ENCODE measurements at places on chromosomes 11 and 22. TPM values are rescaled to one million over a fixed set of nuclear protein-coding genes. Genes with fewer than 3 reads are reported as not detected.

DNA sequence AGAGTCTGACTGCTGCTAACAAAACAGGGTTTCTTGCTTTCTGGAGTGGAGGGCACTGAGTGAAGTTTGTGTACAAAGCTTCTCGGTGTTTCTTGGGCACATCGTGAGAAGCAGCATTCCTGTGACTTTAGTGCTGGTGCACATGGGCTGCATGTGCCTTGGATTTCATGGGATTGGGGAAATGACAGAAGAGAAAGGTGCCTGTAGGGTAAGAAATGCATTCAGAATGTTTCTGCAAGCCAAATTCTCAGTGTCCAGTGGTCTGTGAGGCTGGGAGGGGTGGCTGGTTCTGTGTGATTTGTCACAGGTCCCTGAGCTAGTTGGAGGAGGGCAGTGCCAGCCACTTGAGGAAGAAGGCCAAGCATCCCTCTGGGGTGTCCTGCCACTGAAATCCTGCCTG lies 404.2 kb upstream of the NARS2 start:
- no peaks in the 10 kb centered on the region for H3K4me1 ChIP-seq
- no peak overlapping the region for H3K4me3 ChIP-seq
- no peak overlapping the region for H3K27ac ChIP-seq
- no peak for DNase-seq
- no peaks in the 10 kb centered on the region for H3K27me3 ChIP-seq

GRCh38 chr11:5684036-5684645 lies 733 bp downstream of the TRIM5 start:
- no peaks in the 10 kb centered on the region for H3K36me3 ChIP-seq
- H3K27me3 ChIP-seq, result no peaks in the 10 kb centered on the region
- peak overlapping the region; percentile 93 for H3K27ac ChIP-seq
- DNase-seq, result no peak
- H3K4me1 ChIP-seq, result peaks cover 21% of the 10 kb centered on the region

GRCh38 chr22:35812600-35812999 lies 94.9 kb downstream of the APOL5 start:
- no peak for DNase-seq
- H3K27ac ChIP-seq, result no peak overlapping the region
- no peaks in the 10 kb centered on the region for H3K27me3 ChIP-seq
- peaks cover 18% of the 10 kb centered on the region for H3K36me3 ChIP-seq
- peaks cover 4% of the 10 kb centered on the region for H3K4me1 ChIP-seq

- peak overlapping the region; percentile 40 for H3K4me3 ChIP-seq
- H3K4me1 ChIP-seq, result no peaks in the 10 kb centered on the region
- peak; percentile 20 for DNase-seq
Observed at GRCh38 chr11:11620921-11621572, 758 bp downstream of the GALNT18 start.

DNA sequence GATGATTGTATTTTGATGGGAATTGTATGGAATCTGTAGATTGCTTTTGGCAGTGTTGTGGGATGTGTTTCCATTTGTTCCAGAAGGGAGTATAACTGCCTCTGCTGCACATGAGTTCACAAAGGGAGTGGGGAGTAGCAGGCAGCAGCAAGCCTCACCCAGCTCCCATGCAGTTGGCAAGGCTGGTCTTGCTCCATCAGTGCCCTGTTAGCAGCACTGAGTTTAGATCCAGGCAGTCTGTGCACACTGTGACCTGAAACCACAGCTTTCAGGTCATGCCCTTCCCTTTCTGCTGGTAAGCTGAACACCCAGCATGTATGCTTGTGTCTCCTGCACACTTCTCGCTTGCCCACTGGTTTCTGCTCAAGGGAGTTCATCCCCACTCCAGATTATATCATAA lies 3.7 kb upstream of the NUCB2 start:
- no peak overlapping the region for H3K27ac ChIP-seq
- H3K27me3 ChIP-seq, result no peaks in the 10 kb centered on the region
- DNase-seq, result no peak
- peaks cover 12% of the 10 kb centered on the region for H3K4me1 ChIP-seq
- H3K4me3 ChIP-seq, result no peak overlapping the region

- peak overlapping the region; percentile 93 for H3K27ac ChIP-seq
- H3K4me3 ChIP-seq, result peak overlapping the region; percentile 93
- H3K36me3 ChIP-seq, result no peaks in the 10 kb centered on the region
- H3K4me1 ChIP-seq, result peaks cover 27% of the 10 kb centered on the region
- DNase-seq, result peak; percentile 58
Observed at GRCh38 chr11:44950031-44950624, 555 bp downstream of the TP53I11 start.

DNA sequence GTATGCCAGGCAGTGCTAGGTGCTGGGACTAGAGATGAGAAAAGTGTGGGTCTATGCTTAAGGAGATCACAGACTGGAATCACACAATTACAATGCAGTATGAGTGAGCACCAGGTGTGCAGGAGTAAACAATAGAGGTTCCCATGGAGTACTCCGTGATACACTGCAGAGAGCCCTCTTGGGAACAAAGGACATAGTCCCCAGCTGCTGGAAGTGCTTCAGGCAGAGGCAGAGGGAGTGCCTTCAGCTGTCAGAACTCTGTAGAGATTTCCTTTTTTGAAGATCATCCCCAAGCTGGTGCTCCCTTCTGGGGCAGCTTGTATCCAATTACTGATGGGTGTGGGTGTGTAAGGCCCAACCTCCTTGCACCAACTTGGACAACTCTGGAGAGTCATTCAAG lies 143.5 kb upstream of the PLET1 start:
- no peaks in the 10 kb centered on the region for H3K27me3 ChIP-seq
- no peak for DNase-seq
- H3K36me3 ChIP-seq, result no peaks in the 10 kb centered on the region
- H3K4me3 ChIP-seq, result no peak overlapping the region
- H3K4me1 ChIP-seq, result no peaks in the 10 kb centered on the region
- H3K27ac ChIP-seq, result no peak overlapping the region

DNA sequence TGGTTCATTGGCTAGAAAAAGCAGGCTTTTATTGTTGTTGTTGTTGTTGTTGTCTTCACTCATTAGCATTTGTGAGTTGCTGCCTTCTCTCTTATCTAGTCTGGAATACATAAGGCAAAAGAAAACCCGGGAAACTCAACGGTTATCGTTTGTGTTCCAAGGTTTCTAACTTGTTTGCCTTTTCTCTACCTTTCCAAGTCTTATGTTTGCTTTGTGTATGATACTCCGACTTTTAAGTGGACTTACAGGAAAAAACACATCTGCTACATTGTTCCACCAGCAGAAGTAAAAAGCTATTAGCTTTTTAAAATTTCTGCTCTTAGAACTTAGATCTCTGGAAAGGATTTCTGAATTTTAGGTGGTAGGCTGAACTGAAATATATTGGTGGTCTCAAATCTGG lies 27.0 kb upstream of the HIKESHI start:
- no peaks in the 10 kb centered on the region for H3K4me1 ChIP-seq
- H3K4me3 ChIP-seq, result no peak overlapping the region
- peaks cover 20% of the 10 kb centered on the region for H3K36me3 ChIP-seq
- H3K27ac ChIP-seq, result no peak overlapping the region
- no peaks in the 10 kb centered on the region for H3K27me3 ChIP-seq

GRCh38 chr11:3995307-3995706 lies 99.3 kb upstream of the RRM1 start:
- no peak overlapping the region for H3K27ac ChIP-seq
- no peak overlapping the region for H3K4me3 ChIP-seq
- DNase-seq, result no peak
- H3K27me3 ChIP-seq, result no peaks in the 10 kb centered on the region
- H3K4me1 ChIP-seq, result no peaks in the 10 kb centered on the region
- H3K36me3 ChIP-seq, result no peaks in the 10 kb centered on the region

GRCh38 chr11:14902650-14903350 lies 10.8 kb upstream of the CYP2R1 start:
- no peaks in the 10 kb centered on the region for H3K27me3 ChIP-seq
- H3K27ac ChIP-seq, result no peak overlapping the region
- peaks cover 17% of the 10 kb centered on the region for H3K4me1 ChIP-seq
- no peak for DNase-seq

DNA sequence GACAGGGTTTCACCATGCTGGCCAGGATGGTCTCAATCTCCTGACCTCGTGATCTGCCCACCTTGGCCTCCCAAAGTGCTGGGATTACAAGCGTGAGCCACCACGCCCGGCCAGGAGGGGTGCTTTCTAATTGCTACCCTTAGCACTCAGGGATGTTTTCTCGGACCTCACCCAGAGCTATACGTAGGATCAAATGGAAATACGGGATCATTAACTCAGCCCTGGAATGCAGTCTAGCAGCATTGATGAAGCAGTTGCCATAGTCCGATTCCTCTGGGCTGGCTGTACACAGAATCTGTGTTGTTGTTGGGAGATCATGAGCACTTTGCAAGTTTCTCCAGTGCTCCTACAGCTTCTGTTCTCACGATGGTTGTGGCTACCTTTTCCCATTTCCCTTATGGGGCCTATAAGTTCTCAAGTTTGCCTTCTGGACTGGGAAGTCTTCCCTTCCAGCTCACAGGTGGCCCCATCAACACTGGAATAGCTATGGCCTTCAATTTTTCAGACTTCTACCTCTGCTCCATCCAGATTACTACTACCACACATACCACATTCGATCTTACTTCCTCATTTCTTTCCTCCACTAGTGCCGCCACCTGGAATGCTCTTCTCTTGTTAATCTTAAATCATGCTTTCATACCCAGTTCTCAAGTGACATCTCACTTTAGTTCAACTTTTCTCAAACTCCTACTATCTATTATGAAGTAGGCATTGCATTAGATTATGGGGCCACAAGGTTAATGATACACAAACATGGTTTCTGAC lies 16.1 kb upstream of the PCF11 start:
- H3K4me1 ChIP-seq, result no peaks in the 10 kb centered on the region
- no peak overlapping the region for H3K27ac ChIP-seq
- no peaks in the 10 kb centered on the region for H3K27me3 ChIP-seq
- no peak for DNase-seq
- no peaks in the 10 kb centered on the region for H3K36me3 ChIP-seq
- no peak overlapping the region for H3K4me3 ChIP-seq

GRCh38 chr11:13784855-13785254 lies 116.4 kb downstream of the FAR1 start:
- H3K36me3 ChIP-seq, result no peaks in the 10 kb centered on the region
- H3K27ac ChIP-seq, result no peak overlapping the region
- H3K4me1 ChIP-seq, result no peaks in the 10 kb centered on the region
- peaks cover 2% of the 10 kb centered on the region for H3K27me3 ChIP-seq
- H3K4me3 ChIP-seq, result no peak overlapping the region

DNA sequence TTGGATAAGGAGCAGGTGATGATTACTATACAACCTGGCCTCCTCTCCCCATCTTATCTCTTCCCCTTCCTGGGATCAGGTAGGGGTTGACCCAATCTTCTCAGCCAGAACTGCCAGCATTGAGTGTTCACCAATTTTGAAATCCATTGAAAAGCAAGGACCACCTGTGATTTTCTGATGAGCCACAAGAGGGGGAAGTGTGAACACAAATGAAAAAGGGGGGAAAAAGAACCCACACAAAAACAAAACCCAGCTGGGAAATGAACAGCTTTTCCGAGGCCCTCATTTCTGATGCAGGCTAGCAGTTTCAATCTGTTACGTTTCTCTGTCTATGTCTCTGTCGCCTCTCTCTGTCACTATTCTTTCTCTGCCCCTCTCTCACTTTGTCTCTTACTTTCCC lies 161.9 kb downstream of the INSC start:
- no peak overlapping the region for H3K27ac ChIP-seq
- H3K27me3 ChIP-seq, result no peaks in the 10 kb centered on the region
- DNase-seq, result no peak

The OR2AG1 gene
- total RNA-seq, result not detected

The BUD13 gene
- 21.9 TPM for total RNA-seq

The OR51B5 gene
- not detected for total RNA-seq

The KRTAP5-1 gene
- not detected for total RNA-seq

The MOGAT2 gene
- total RNA-seq, result 165 TPM
